ENCODE measurements at places on chromosomes 11 and 22. TPM values are rescaled to one million over a fixed set of nuclear protein-coding genes. Genes with fewer than 3 reads are reported as not detected.

GRCh38 chr11:3685923-3686322, 14.7 kb upstream of the CHRNA10 start:
- peaks cover 53% of the 10 kb centered on the region for H3K36me3 ChIP-seq
- H3K4me1 ChIP-seq, result peaks cover 8% of the 10 kb centered on the region
- H3K27me3 ChIP-seq, result no peaks in the 10 kb centered on the region
- DNase-seq, result no peak
- H3K27ac ChIP-seq, result no peak overlapping the region

The WNT11 gene
- 3.2 TPM for total RNA-seq

GRCh38 chr11:56890584-56891305, 98.0 kb upstream of the OR5AK2 start:
- H3K4me1 ChIP-seq, result no peaks in the 10 kb centered on the region
- H3K36me3 ChIP-seq, result no peaks in the 10 kb centered on the region
- DNase-seq, result no peak
- no peaks in the 10 kb centered on the region for H3K27me3 ChIP-seq

The GPHA2 gene
- not detected for total RNA-seq

The OR8J3 gene
- not detected for total RNA-seq

DNA sequence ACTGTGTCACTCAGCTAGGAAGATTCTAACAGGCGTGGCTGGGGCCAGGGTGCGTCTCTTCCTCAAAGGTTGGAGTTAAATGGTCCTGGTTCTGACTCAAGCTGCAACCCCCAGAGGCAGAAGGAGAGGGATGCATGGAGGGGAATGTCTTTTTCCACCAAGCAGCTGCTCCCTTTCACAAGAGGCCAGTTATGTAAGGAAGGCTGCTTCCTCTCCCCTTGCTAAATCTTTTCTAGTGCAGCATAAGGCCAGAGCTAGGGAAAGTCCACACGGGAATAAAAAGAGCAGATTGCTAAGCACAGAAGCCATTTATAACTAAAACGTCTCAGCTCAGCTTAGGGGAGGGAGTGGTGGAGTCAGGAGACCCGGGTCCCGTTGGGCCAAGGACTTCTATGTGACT, 10.0 kb downstream of the PVALB start:
- no peaks in the 10 kb centered on the region for H3K4me1 ChIP-seq
- peaks cover 39% of the 10 kb centered on the region for H3K27me3 ChIP-seq
- H3K36me3 ChIP-seq, result no peaks in the 10 kb centered on the region
- DNase-seq, result no peak
- H3K4me3 ChIP-seq, result no peak overlapping the region

DNA sequence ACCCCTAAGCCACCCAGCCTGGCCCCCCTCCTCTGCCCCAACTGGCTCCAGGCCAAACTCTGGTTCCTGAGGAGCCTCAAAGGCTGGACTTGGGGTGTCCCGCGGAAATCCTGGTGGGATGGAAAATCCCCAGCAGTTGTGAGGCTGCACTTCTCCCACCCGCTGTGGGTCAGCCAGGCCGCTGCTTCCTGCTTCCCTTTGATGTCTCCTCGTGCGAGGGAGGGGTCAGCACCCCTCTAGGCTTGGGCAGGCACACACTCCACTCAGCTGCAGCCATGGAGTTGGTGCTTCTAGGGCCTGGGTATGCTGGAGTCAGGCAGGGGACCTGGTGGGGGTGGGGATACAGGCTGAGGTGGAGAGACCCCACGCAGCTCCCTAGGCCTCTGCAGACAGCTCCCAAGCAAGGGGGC, 12.0 kb downstream of the KCNQ1OT1 start:
- H3K36me3 ChIP-seq, result no peaks in the 10 kb centered on the region
- H3K27ac ChIP-seq, result no peak overlapping the region
- no peaks in the 10 kb centered on the region for H3K27me3 ChIP-seq
- no peak overlapping the region for H3K4me3 ChIP-seq

GRCh38 chr22:31085493-31085824, 4.3 kb downstream of the SMTN start:
- DNase-seq, result no peak
- peaks cover 38% of the 10 kb centered on the region for H3K4me1 ChIP-seq
- peak overlapping the region; percentile 78 for H3K4me3 ChIP-seq

DNA sequence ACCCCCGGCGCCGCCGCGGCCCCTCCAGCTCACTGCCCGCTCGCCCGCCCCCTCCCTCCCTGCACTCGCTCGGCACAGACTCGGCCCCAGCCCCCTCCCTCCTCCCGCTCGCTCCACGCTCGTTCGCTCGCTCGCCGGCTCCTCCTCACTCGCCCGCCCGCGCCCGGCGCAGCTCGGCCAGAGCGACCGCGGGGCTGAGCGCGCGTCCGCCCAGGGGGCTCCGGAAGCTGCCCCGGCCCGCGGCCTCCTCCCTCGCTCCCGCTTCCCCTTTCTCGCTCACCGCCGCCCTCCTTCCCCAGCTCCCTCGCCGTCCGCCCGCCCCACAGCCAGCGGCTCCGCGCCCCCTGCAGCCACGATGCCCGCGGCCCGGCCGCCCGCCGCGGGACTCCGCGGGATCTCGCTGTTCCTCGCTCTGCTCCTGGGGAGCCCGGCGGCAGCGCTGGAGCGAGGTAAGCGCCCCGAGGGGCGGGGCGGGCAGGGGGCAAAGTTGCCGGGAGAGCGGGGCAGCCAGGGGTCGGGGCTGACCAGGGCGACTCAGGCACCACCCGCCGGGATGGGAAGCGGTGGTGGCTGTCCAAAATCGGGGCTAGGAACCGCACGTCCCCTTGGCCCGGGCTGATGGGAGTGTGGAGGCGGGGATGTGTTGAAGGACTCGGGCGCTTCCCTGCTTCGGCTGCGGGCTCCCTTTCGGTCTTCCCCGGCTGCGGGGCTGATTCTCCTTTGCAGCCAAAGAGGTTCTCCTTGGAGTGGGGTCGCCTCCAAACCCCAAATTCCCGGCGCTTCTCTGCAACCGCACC, at the start of gene SEZ6L:
Gene SEZ6L (plus strand): TSS at position 148 of the 797 bp plus-strand sequence. CDS start 208 bp downstream, at position 356.
- peaks cover 10% of the 10 kb centered on the region for H3K4me1 ChIP-seq
- peaks cover 72% of the 10 kb centered on the region for H3K27me3 ChIP-seq
- no peaks in the 10 kb centered on the region for H3K36me3 ChIP-seq
- H3K27ac ChIP-seq, result no peak within 1 kb of the TSS
- peak; percentile 82 for DNase-seq
- peak within 1 kb of the TSS; percentile 62 for H3K4me3 ChIP-seq

The TPBGL gene
- total RNA-seq, result 0.13 TPM

The PHOX2A gene
- total RNA-seq, result not detected

DNA sequence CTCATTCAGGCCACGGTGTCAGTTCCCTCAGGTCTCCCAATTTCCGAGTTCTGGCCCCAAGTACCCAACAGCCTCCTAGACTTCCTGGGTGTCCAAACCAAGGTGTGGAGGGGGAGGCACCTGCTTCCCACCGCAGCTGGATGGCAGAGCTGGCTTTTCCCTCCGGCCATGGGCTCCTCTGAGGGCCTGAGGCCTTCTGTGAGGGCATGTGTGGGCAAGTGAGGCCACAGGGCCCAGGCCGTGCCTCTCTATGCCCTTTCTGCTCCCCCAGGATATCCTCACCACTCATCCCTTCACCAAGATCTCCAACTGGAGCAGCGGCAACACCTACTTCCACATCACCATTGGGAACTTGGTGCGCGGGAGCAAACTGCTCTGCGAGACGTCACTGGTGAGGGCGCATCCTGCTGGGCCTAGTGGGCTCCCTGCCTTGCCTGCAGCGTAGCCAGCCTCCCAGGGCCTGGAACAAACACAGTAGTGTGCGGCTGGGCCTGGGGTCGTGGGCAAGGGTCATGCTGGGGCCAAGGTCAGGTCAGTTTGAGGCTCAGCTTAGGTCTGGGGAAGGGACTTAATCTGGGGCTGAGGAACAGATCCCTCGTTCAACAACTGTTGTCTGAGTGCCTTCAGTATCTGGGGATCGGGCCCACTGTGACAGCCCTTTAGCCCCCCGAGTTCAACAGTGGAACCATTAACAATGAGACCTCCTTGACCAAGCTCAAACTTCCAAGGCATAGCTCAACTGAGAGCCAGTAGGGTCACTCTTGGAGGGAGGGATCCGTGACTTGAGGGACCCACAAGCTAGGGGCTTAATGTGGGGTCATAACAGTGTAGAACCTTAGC, 85.8 kb downstream of the MYO7A start:
- H3K4me3 ChIP-seq, result no peak overlapping the region
- no peaks in the 10 kb centered on the region for H3K36me3 ChIP-seq
- peak; percentile 67 for DNase-seq
- no peaks in the 10 kb centered on the region for H3K4me1 ChIP-seq
- peaks cover 23% of the 10 kb centered on the region for H3K27me3 ChIP-seq

DNA sequence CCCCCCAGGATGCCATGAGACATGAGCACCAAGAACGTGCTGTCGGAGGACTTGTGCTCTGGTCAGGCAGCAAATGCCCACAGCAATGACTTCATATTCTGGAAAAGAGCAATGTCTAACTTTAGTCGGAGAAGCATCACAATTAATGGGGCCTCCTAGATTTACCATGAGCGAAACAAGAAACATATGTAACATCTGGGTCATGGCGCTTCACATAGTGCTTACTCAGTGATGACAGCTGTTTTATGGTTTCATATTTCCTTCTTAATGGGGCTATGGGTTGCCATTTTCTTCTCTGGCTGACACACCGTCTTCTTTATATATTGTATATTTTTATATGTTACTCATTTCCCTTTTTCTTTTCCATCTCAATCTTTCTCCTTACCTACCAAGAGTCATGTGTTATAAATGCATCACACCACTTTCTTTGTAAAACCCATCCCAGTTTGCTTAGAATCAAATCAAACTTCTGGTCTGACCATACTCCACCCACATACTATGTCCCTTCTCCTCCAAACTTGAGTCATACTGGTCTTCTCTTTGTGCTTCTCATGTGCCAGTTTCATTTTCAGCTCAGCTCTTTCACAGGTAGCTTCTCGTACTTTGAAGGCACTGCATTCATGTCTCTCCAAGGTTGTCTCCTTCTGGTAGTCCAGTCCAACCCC, 9.4 kb upstream of the CASP12 start:
- H3K4me3 ChIP-seq, result no peak overlapping the region
- peaks cover 2% of the 10 kb centered on the region for H3K36me3 ChIP-seq
- DNase-seq, result no peak

DNA sequence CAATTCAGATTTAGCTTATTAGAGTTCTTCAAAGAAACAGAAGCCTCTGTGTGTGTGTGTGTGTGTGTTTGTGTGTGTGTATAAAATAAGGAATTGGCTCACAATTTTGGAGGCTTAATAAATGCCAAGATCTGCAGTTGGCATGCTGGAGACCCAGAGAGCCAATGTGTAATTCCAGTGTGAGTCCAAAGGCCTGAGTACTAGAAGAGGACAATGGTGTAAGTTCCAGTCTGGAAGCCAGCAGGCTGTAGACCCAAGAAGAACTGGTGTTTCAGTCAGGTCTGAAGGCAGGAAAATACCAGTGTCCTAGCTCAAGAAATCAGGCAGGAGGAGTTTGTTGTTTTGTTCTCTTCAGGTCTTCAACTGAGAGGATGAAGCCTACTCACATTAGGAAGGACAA, 20.0 kb downstream of the TMEM135 start:
- H3K27ac ChIP-seq, result no peak overlapping the region
- peaks cover 4% of the 10 kb centered on the region for H3K4me1 ChIP-seq
- no peaks in the 10 kb centered on the region for H3K27me3 ChIP-seq
- H3K4me3 ChIP-seq, result no peak overlapping the region

The KRTAP5-1 gene
- not detected for total RNA-seq

DNA sequence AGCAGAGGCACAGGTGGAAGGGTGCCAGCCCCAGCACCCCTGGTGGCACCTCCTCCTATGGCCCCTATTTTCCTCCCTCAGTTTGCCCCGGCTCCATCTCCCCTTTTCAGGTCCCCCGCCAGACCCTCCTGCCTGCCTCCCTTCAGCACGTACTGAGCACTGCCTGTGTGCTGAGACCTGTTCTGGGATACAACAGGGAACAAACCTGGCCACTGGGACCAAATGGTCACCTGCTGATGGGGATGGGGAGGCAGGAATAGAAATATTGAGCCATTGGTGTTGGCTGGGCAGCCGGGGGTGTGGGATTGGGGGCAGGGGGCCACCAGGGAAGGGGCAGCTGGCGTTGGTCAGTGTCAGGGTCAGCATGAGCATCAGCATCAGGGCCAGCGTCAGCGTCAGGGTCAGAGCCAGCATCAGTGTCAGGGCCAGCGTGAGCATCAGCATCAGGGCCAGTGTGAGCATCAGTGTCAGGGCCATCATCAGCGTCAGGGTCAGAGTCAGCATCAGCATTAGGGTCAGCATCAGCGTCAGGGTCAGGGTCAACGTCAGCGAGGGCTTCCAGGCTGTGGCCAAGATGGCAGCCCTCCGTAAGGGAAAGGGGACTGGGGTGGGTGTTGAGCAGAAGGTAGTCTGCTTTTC, 7.5 kb downstream of the ZNF74 start:
- no peak for DNase-seq
- H3K4me1 ChIP-seq, result peaks cover 10% of the 10 kb centered on the region
- no peak overlapping the region for H3K4me3 ChIP-seq

- no peaks in the 10 kb centered on the region for H3K4me1 ChIP-seq
- DNase-seq, result no peak
- peaks cover 2% of the 10 kb centered on the region for H3K27me3 ChIP-seq
- no peak overlapping the region for H3K4me3 ChIP-seq
- H3K36me3 ChIP-seq, result no peaks in the 10 kb centered on the region
- no peak overlapping the region for H3K27ac ChIP-seq
These were observed 433.2 kb downstream of the GUCY1A2 start for GRCh38 chr11:106585061-106585460.

DNA sequence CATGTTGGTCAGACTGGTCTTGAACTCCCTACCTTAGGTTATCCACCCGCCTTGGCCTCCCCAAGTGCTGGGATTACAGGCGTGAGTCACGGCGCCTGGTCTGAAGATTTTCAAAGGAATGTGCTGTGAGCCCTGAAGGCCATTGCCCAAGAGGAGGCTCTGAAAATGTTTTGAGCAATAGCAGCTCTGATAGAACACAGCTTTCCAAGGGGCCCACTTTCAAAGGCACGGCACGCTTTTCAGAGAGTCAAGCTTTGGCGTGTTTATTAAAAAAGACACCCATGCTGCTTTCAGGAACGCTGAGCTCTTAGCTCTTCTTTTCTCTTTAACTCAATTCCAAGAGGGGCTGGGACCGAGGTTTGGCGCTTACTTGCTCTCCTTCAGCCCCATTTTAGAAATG, 73.8 kb upstream of the CDON start:
- no peak overlapping the region for H3K27ac ChIP-seq
- peaks cover 65% of the 10 kb centered on the region for H3K4me1 ChIP-seq

- H3K4me1 ChIP-seq, result peaks cover 50% of the 10 kb centered on the region
- no peak for DNase-seq
- no peak overlapping the region for H3K27ac ChIP-seq
These were observed 748 bp downstream of the RAB30 start for GRCh38 chr11:83070731-83071566.

The PHF21B gene
- total RNA-seq, result 0.54 TPM

GRCh38 chr22:20249797-20250354, 18.2 kb downstream of the RTN4R start:
- H3K27me3 ChIP-seq, result peaks cover 8% of the 10 kb centered on the region
- peaks cover 8% of the 10 kb centered on the region for H3K4me1 ChIP-seq
- DNase-seq, result no peak
- H3K4me3 ChIP-seq, result no peak overlapping the region
- H3K36me3 ChIP-seq, result no peaks in the 10 kb centered on the region
- H3K27ac ChIP-seq, result no peak overlapping the region

The LRRC55 gene
- not detected for total RNA-seq

DNA sequence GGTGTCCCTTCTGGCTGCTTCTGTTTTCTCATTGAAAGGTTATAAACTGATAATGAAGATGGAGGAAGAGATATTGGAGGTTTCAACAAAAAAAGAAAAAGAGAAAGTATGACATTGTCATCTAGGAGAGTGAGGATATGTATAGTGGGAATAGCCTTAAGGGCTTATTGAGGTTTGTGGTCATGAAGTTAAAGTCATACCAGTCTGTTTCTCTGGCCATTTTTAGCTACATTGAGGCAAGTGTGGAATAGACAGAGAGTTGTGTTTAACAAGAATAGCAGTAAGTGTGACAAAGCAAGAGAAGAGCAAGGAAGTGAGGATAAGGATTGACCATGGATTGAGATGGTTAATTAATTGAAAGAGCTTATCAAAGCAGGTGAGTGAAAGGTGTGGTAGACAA, 110.4 kb downstream of the ELP4 start:
- H3K36me3 ChIP-seq, result peaks cover 2% of the 10 kb centered on the region
- no peaks in the 10 kb centered on the region for H3K27me3 ChIP-seq
- no peak for DNase-seq
- no peak overlapping the region for H3K4me3 ChIP-seq
